ENCODE measurements at places on chromosomes 12 and 14. TPM values are rescaled to one million over a fixed set of nuclear protein-coding genes. Genes with fewer than 3 reads are reported as not detected.

- no peak for DNase-seq
These were observed 528.0 kb downstream of the AACS start for GRCh38 chr12:125593269-125593668.

DNA sequence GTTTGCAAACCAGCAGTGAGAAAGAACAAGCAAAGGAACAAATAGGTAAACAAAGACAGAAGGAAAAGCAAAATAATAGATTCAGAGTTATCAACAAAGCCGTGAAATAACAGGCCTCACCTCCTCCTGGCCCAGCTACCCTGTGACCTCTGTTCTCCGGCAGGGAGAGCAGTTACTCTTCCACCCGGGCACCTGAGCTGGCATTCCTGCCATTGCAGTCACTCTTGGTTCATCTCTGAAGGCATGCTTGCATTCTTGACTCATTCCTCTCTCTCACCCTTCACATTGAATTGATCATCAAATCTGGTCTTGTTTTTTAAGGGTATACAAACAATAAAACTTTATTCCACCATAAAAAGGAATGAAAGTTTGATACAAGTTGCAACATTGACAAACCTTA is 95.1 kb downstream of the TTC8 start:
- DNase-seq = no peak

DNA sequence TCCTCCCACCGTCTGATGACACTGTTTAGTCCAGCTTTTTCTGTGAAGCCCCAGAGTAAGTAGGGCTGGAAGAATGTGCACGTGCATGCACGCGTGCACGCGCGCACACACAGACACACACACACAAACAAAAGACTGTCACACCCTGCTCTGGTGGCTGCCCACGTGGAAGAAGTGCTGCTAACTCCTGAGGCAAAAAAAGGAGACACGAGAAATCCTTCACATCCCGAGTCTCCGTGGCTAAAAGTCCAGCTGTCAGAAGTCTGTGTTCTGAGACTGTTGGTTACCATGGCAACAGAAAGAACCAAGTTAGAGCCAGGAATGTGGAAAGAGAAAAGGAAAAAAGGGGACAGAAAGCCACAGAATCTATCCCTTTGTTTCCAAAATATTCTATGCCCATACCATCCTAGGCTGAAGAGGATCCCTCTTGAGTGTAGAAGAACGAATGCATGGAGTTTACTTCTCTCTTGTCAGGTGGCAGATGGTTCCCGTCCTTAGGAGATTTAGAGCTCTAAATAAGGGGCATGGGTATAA is 1.6 kb upstream of the C12orf71 start:
- DNase-seq = no peak

DNA sequence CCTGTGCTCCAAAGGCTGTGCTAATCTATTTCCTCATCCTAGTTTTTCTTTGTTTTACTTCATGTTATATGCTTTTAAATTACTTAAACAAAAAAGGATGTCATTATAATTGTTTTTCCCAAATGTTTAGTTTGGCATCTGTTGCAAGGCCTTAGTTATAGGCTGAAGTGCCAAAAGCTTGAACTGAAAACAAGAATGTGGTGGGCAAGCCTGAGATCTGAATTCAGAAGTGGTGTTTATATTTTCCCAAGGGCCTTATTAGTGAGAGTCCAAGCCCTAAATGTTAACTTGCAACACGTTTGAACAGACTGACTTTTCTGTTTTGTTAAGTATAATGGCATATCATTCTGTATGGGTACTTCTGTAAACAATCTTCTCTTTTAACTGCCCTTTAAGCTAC is 326.8 kb downstream of the CCDC91 start:
- peak; percentile 15 for DNase-seq

- no peak for DNase-seq
These were observed 131.0 kb upstream of the TMTC2 start for GRCh38 chr12:82555699-82556098.

- DNase-seq = no peak
These were observed 6.2 kb downstream of the IFI27 start for GRCh38 chr14:94116701-94117100.

DNA sequence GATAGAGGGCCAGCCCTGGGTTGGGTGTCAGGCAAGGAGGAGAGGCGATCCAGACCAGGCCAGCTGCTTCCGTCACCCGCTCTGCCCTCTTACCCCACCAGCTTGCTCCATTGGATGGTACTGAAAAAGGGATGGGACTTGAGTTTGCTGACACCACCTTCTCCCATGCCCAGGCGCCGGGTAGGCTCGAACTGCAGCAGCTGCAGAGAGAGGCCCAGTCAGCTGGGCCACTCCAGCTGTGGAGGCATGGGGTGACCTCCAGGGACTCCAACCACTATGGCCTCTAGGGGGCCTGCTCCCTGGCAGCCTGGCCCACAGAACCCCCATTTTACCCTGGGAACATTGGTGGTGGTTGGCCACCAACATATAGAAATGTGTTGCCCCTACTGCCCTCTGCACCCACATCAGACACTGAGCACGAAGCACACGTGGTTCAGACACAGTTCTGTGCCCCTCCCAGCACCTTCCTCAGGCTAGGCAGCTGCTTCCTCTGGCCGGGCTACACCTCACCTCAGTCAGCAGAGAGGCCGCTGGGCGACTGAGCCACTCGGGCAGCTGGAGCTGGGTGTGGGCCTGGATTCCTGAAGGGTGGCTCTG is 16.0 kb downstream of the RPS6KL1 start:
- DNase-seq = peak; percentile 23

DNA sequence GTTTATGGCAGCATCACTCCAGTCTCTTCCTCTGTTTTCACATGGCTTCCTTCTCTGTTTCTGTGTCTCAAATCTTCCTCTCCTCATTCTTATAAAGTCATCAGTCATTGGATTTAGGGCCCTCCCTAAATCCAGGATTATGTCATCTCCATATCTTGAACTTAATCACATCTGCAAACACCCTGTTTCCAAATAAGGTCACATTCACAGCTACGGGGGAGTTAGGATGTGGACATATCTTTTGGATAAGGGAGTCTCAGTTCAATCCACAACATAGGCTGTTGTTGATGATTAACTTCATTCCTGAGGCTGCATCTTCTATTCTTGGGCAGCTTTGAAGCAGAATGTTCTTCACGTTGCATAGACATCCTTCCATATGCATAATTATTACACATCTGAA is 40.3 kb upstream of the NTF3 start:
- DNase-seq = no peak

DNA sequence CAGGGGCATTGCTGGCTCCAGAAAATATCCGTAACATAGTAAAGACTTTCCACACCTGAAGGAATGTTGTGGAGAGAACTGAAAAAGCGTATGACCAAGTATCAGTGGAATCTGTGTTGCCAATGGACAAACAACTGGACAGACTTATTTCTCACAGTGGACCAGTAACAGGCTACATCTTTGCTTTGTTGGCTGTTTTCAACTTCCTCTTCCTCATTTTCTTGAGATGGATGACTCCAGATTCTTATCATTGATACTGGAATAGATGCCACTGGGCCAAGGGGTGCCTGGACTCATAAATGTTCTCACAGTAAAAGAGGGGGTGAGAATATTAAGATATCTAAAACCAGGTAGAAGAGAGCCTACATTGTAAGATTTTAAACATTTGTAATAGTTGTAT is 6.4 kb downstream of the GAS2L3 start:
- DNase-seq = no peak

GRCh38 chr12:120649442-120650232 is 9.2 kb downstream of the CABP1 start:
- DNase-seq = no peak

DNA sequence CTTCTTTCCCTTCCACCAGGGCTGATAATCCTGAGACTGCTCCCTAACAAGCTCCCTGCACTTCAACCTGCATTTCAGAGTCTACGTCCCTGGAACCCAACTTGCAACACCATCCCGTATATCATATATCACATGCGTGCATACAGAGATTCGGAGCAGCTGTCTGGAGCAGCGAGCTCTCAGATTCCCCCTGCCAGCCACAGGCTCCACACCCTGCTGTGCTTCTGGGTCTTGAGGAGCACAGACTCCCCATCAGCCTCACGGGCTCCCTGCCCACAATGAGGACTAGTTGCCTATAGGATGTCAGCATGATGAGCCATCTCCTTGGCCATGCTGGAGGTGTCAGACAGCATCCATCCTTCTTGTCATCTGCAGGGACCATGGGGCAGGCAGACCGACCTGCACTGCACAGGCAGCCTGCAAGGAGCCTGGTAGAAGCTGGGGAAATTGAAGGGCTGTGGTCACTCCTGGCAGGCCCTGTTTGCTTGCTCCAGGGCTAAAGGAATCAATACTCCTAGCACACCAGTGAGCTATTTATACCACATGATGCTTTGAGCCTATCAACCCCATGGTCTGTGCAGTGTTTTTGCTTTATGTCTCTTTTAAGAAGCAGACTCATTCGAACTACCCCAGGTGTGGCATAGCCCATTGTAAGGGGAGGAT is 19.6 kb upstream of the HDAC7 start:
- DNase-seq = no peak

DNA sequence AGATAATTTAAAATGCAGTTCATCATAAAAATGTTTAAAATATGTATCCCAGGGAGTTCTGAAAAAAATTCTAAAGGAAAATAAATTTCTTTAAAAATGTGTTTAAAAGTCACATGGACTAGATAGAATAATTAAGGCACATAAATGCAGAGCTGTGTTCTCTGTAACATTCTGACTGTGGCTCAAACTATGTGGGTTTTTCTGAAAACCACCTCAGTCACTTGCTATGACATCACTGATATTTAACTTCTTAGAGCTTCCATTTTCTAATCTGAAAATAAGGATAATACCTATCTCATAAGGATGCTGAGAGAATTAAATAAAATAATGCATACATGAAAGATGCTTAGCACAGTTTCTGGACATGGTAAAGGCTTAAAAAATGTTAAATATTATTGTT is 107.3 kb downstream of the SLC41A2 start:
- no peak for DNase-seq

DNA sequence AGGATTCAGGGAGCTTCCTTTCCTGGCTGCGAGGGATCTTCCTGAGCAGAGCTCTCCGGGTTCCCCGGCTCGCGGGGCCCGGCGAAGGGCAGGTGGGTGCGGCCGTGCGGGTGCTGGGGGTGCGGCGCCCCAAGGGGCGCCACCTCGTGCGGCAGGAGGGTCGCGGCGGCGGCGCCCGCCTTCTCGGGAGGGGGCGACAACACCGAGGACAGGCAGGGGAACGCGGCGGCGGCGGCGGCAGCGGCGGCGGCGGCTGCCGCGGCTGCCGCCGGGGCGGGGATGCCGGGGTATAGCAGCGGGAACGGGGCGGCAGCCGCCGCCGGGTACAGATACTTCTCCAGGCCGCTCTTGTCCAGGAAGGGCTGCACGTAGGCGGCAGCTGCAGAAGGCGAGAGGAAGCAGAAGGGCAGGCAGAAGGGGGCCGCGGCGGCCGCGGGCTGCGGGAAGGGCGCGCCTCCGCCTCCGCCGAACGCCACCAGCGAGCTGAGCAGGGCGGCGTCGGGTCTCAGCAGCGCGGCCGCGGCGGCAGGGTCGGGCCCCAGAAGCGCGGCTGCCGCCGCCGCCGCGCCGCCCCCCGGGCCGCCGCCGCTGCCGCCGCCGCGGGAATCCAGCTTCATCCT is 2.7 kb downstream of the BHLHE41 start:
- DNase-seq = no peak

DNA sequence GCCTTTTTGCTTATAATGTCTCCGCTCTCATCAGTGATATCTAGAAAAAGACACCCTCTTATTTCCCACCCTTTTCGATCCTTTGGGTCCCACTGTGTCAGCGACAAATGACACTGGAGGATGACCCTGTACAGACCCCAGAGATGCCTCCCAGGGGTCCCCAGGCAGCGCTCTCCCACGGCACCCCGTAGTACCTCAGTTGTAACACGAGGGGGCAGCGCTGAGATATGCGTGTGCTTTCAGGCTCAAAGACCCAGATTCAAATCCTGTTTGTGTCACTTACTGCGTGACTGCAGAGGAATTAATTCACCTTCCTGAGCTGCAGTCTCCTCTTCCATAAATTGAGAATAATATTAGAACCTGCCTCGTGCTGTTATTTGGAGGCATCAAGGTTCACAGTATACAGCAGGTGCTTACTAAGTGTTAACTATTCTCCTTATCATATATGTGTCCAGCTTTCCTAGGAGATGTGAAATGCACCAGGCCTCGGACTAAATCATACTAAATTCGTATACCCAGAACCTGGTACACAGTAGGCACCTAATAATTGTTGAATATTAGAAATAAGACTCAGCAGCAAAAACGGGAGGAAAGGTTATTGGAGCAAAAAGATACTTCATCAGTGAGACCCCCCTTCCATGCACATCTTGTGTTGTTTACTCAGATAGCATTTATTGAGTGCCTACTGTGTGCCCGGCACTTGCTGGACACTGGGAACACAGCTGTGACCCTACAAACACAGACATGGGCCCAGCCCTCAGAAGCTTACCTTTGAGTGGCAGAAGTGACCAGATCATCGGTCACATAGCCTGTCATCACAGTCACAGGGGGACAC is 99.9 kb downstream of the PHETA1 start:
- no peak for DNase-seq

GRCh38 chr12:100661300-100661951 is 87.9 kb downstream of the GAS2L3 start:
- no peak for DNase-seq

DNA sequence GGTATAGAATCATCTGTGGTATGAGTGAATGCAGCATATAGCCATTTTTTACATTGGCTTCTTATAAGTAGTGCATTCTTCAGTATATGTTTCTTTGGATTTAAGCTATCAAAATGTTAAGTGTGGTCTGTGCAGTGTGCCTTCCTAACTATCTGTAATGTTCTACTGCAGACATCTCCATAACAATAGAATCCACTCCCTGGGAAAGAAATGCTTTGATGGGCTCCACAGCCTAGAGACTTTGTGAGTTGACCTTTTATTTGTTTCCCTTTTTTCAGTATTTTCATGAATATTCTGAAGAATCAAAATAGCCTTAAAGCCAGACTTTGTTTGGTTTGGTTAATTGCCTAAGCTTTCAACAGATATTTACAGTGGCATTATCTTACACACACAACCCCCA is 107.2 kb downstream of the ZFC3H1 start:
- no peak for DNase-seq

GRCh38 chr12:120909633-120910298 is 5.6 kb upstream of the SPPL3 start:
- DNase-seq = no peak

GRCh38 chr12:89789862-89790261 is 81.2 kb upstream of the ATP2B1 start:
- no peak for DNase-seq

The LRFN5 gene
- total RNA-seq = not detected

The PTPN6 gene
- total RNA-seq = 2.4 TPM

The NAV3 gene
- 2.3 TPM for total RNA-seq

The USP30 gene
- total RNA-seq = 5.4 TPM

The KLRF2 gene
- total RNA-seq = not detected

The RD3L gene
- total RNA-seq = not detected

All from dermis microvascular lymphatic vessel endothelial cell (primary cell).